GM18507 (cell line): ENCODE measurements at places on chromosomes 3 and 15.

DNA sequence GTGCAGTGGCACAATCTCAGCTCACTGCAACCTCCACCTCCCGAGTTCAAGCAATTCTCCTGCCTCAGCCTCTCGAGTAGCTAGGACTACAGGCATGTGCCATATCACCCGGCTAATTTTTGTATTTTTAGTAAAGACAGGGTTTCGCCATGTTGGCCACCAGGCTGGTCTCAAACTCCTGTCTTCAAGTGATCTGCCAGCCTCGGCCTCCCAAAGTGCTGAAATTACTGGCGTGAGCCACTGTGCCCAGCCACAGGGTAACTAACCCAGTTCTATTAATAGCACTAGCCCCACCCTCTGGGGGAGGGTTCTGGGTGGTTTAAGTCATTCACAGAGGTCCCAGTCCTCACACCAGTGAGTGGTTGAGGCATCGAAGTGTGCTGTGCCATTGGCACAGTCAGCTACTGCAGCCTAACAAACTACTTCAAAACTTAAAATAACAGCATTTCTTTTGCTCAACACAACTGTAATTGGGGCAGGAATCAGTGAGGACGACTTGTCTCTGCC is 44.0 kb downstream of the RHCG start:
- no peak for DNase-seq

GRCh38 chr3:169475576-169475975 is 187.9 kb downstream of the MECOM start:
- no peak for DNase-seq

DNA sequence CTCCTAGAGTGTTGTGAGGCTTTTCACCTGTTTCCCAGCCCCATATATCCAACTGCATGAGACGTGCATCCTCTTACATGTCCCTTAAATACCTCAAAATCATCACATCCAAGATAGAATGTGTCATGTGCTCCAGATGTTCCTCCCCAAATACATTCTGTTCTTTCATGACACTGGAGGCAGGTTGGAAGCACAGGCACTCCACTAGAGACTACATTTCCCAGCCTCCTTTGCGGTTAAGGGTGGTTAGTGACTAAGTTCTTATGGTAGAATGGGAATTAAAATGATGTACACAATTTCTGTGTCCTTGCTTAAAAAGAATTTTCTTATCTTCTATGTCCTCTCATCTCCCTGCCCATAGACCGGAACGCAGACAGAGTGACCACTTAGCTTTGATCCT is 34.3 kb downstream of the TMEM40 start:
- no peak for DNase-seq

GRCh38 chr3:184919651-184920050 is 107.7 kb downstream of the VPS8 start:
- no peak for DNase-seq

DNA sequence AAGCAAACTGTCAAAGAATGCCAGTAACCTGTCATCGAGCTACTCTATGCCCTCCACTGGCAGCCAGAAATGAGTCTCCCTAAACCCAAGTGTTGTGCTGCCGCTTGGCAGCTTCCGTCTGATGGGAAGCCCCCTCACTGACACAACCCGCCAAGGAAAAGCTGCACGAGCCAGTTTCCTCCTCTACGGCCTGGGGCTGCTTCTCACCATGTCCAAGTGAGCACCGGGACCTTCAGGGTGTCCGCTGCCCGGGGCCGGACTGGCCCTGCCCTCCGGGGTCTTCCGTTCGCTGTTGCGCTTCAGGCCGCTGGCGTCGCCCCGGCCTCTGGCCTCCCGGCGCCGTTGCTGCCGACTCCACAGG is 490 bp downstream of the TOMM70 start:
- no peak for DNase-seq
